ENCODE measurements at places on chromosomes 2 and 18. TPM values are rescaled to one million over a fixed set of nuclear protein-coding genes. Genes with fewer than 3 reads are reported as not detected.

The CHRND gene
- total RNA-seq = not detected

The HJURP gene
- total RNA-seq = 64.1 TPM

The KCNG2 gene
- not detected for total RNA-seq

The IL36G gene
- total RNA-seq = not detected

The FSHR gene
- not detected for total RNA-seq

The MC4R gene
- total RNA-seq = not detected

The NDC80 gene
- 46.0 TPM for total RNA-seq

The IL1RL1 gene
- total RNA-seq = not detected

The SETBP1 gene
- 0.05 TPM for total RNA-seq

DNA sequence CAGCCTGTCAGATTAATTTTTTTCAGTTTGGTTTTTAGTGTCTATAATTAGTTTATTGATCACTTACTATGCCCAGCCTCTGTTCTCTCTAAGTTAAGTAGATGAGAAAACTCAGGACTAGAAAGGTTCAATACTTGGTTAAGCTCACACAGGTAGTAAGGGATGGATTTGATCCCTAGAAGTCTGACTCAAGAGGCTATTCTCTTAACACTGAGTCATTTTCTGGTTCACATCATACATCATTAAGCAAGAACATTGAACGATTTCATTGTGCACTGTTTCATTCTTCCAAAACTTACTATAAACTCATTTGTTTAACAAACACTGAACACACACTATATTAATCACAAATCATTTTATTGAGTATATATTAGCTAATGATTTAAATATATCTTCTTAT lies 54.1 kb upstream of the SLC38A11 start:
- H3K36me3 ChIP-seq = no peaks in the 10 kb centered on the region
- H3K4me1 ChIP-seq = no peaks in the 10 kb centered on the region
- H3K4me3 ChIP-seq = no peak overlapping the region
- peaks cover 14% of the 10 kb centered on the region for H3K27me3 ChIP-seq

- DNase-seq = no peak
- no peaks in the 10 kb centered on the region for H3K36me3 ChIP-seq
- peaks cover 7% of the 10 kb centered on the region for H3K27me3 ChIP-seq
- no peak overlapping the region for H3K4me3 ChIP-seq
These were observed 130.8 kb upstream of the HS6ST1 start for GRCh38 chr2:128449226-128450061.

DNA sequence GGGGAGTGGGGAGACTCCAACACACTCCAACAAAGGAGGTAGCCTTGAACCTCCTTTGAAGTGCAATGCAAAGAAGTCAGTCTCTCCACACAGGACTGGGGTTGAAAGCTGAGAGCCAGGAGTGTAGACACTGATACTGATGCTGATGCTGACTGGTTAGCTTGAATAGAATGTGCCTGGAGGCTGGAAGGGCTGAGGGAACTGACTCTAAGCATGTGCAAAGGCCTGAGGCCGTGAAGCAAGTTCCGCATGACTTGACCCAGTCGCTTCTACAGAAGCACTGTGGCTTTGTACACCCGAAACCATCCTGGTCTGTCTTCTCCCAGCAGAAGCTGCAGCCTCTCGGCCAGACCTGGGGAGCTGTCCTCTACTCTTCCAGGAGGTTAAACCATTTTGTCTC lies 10.4 kb downstream of the FOXI3 start:
- DNase-seq = no peak
- H3K36me3 ChIP-seq = no peaks in the 10 kb centered on the region
- no peaks in the 10 kb centered on the region for H3K4me1 ChIP-seq

DNA sequence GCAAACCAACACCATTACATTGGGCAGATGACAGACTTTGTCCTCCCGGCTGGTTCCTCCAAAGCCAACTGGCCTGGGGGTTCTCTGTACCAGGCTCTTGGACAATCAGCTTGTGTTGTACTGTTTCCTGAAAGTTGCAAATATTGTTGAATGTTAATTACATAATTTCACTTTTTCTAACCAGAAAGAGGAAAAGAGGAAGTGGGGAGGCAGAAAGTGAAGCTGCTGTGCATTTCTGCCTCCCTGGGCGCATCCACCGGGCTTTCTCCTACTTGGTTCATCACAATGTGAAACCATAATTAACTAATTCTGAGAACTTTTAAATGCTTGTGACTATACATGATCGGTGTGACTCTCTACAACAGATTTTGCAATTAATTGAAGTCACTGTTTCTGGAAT lies 10.1 kb downstream of the TWIST2 start:
- peaks cover 11% of the 10 kb centered on the region for H3K27me3 ChIP-seq
- 0 out of 2 replicates have a peak, but pooled peaks cover under 1% of the 10 kb centered on the region for H3K4me1 ChIP-seq
- no peaks in the 10 kb centered on the region for H3K36me3 ChIP-seq
- no peak for DNase-seq
- no peak overlapping the region for H3K27ac ChIP-seq

DNA sequence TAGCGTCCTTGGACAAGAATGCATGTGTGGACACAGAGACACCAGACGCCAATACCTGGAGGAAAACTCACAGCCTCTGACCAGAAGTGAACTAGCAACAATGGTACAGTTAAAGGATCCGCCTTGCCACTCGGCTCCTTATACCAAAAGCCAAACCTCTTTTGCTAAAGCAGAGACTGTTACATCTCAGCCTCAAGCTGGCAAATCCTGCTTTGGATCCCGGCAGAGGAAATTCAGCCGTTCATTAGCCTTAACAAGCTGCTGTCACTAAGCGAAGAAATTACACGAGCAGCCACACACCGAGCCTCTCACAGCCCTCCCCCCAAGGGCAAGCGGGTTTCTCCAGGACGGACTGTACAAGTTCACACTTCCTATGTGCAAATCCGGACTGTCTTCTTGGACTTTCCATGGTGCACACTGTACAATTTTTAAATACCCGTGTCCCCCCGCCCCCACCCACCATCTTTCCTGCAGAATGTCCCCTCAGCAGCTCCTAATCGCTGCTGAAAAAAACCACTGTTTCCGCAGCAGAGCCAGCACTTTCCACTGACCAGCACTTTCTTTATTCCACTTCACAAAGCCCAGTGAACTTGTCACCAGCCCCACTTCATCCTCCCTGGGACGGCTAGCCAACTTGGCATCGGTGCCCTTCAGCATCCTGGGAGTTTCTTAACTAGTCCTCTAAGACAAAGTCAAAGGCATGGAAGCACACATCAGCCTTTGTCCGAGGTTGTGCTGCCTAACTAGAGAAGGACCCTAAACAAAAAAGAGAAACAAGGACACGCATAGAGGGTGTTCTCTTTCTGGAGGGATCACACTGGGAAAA lies 1.5 kb downstream of the KLF7 start:
- peaks cover 54% of the 10 kb centered on the region for H3K4me1 ChIP-seq
- H3K27me3 ChIP-seq = no peaks in the 10 kb centered on the region
- H3K36me3 ChIP-seq = no peaks in the 10 kb centered on the region
- H3K27ac ChIP-seq = peak overlapping the region; percentile 9

- no peaks in the 10 kb centered on the region for H3K36me3 ChIP-seq
- no peak for DNase-seq
- no peaks in the 10 kb centered on the region for H3K27me3 ChIP-seq
- H3K4me1 ChIP-seq = no peaks in the 10 kb centered on the region
These were observed 481.0 kb upstream of the CDH2 start for GRCh38 chr18:28657961-28658360.

DNA sequence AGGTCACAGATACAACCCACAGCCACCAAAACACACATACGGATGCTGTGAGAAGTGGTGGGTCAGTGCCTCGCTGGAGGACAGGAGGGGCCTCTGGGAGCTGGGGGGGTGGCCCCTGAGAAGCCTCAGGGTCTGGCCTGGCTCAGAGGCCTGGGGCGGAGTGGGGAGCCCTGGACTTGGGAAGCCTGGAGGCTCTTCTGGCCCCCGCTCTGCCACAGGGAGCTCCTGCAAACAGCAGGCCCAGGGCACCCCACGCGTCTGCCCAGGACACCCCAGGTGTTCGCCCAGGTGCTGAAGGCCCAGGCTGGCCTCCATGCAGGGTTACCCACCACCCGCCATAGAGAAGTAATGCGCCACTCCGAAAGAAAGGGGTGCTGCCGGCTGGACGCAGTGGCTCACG lies 25.9 kb downstream of the THAP4 start:
- H3K27ac ChIP-seq = no peak overlapping the region
- H3K36me3 ChIP-seq = no peaks in the 10 kb centered on the region
- H3K4me1 ChIP-seq = no peaks in the 10 kb centered on the region
- DNase-seq = no peak
- no peak overlapping the region for H3K4me3 ChIP-seq

DNA sequence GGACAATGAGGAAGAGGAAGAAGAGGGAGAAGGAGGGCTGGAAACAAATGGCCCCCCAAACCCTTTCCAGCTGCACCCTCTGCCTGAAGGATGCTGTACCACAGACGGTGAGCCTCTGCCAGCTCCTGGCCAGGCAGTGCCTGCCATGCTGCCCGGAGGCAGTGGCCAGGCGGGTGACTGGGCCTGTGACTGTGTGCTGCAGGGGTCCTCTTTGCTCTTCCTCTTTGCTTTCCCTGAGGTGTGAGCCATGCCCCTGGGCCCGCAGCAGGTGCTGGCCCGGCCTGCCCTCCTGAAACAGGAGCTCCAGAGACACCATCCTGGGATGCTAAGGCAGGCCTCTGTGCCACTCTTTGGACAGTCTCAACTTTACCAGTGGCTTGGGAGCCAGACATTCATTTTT lies 28.6 kb downstream of the GREB1 start:
- H3K27ac ChIP-seq = no peak overlapping the region
- H3K27me3 ChIP-seq = 0 out of 2 replicates have a peak, but pooled peaks cover 3% of the 10 kb centered on the region
- H3K36me3 ChIP-seq = no peaks in the 10 kb centered on the region
- no peak for DNase-seq

GRCh38 chr2:20425371-20425881 lies 21.4 kb upstream of the RHOB start:
- H3K4me1 ChIP-seq = no peaks in the 10 kb centered on the region
- no peak for DNase-seq
- H3K27me3 ChIP-seq = no peaks in the 10 kb centered on the region
- H3K36me3 ChIP-seq = no peaks in the 10 kb centered on the region
- H3K27ac ChIP-seq = no peak overlapping the region
- H3K4me3 ChIP-seq = no peak overlapping the region

GRCh38 chr2:156470975-156471583 lies 34.9 kb downstream of the GPD2 start:
- DNase-seq = no peak
- peaks cover 11% of the 10 kb centered on the region for H3K4me1 ChIP-seq
- H3K27me3 ChIP-seq = no peaks in the 10 kb centered on the region
- H3K36me3 ChIP-seq = no peaks in the 10 kb centered on the region
- no peak overlapping the region for H3K27ac ChIP-seq

GRCh38 chr2:8822218-8822617 lies 15.2 kb downstream of the KIDINS220 start:
- no peaks in the 10 kb centered on the region for H3K36me3 ChIP-seq
- no peak overlapping the region for H3K27ac ChIP-seq
- H3K27me3 ChIP-seq = no peaks in the 10 kb centered on the region
- DNase-seq = no peak
- no peak overlapping the region for H3K4me3 ChIP-seq

GRCh38 chr2:50402654-50402960 lies 629.3 kb downstream of the NRXN1 start:
- H3K36me3 ChIP-seq = no peaks in the 10 kb centered on the region
- peaks cover 7% of the 10 kb centered on the region for H3K27me3 ChIP-seq
- DNase-seq = no peak
- H3K4me1 ChIP-seq = no peaks in the 10 kb centered on the region
- H3K4me3 ChIP-seq = no peak overlapping the region

DNA sequence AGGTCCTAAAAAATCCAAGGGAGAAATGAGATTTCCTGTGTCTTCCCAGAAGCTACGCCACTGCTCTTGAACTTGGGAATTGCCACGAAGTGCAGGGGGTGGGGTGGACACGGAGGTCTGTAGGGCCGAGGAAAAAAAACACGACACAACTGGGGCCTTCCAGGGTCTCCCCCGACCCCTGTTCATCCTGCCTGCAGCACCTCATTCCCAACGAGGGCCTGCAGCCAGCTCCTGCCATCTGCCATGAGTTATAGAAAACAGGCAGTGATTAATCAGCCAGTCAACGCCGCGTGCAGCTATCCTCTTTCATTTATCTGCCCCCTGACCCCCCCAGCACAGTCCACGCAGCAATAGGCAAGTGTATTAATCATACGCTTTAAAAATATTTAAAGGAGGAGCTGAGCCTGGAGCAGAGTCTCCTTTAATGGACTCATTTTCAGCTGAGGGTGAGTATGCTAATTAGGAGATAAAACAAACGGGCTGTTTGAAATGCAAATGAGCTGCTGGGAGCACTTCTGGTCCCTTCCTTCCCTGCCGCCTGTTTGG lies 209.9 kb downstream of the TFCP2L1 start:
- DNase-seq = peak; percentile 95
- no peaks in the 10 kb centered on the region for H3K36me3 ChIP-seq
- peaks cover 5% of the 10 kb centered on the region for H3K4me1 ChIP-seq
- H3K27ac ChIP-seq = no peak overlapping the region

Measured in HCT116 (cell line).